ENCODE measurements at places on chromosomes 12 and 14. TPM values are rescaled to one million over a fixed set of nuclear protein-coding genes. Genes with fewer than 3 reads are reported as not detected.

- peaks cover 21% of the 10 kb centered on the region for H3K27me3 ChIP-seq
- H3K4me3 ChIP-seq = no peak overlapping the region
- H3K4me1 ChIP-seq = peaks cover 3% of the 10 kb centered on the region
- no peak for DNase-seq
- H3K36me3 ChIP-seq = peaks cover 3% of the 10 kb centered on the region
Measured at GRCh38 chr14:94426526-94426925, 26.1 kb downstream of the SERPINA11 start.

DNA sequence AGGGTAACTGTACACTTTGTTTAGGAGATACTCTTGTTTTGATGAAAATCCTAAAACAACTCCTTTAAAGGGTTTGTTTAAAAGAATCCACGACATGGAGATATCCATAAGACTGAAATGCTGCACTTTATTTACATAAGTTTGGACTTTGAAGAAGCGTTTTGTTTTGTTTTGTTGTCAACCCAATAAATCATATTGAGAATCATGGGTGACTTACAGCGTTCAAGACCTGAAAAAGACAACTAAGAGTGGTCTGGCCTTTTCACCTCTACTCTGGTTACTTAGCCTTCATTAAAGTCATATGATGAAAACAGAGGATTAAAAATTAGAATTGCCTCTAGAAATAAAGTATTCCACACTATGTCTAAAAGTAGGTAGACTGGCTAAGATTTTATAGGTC lies 234.8 kb downstream of the ADAMTS20 start:
- no peak overlapping the region for H3K4me3 ChIP-seq
- no peaks in the 10 kb centered on the region for H3K36me3 ChIP-seq
- H3K27me3 ChIP-seq = no peaks in the 10 kb centered on the region
- H3K4me1 ChIP-seq = no peaks in the 10 kb centered on the region

DNA sequence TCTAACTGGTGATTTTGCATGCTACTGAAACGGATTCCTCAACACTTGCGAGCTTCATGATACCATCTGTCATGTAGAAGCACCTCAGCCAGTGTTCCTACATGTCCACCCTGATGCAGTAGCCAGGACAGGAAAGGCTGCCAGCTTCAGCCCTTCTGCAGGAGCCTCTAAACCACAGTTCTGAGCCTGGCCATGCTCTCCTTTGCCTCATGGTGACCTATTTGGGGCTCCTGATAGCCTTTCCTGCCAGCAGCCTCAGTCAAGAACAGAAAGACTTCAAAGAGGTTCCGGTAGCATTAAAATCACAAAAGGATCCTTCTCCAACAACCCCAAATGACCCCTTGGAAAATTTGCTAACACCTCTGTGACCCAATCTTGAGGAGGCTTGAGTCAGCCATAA lies 96.0 kb downstream of the CNTN1 start:
- no peak overlapping the region for H3K27ac ChIP-seq
- no peak overlapping the region for H3K4me3 ChIP-seq
- no peak for DNase-seq
- H3K36me3 ChIP-seq = no peaks in the 10 kb centered on the region
- H3K4me1 ChIP-seq = peaks cover 1% of the 10 kb centered on the region

- H3K27ac ChIP-seq = no peak overlapping the region
- peak; percentile 87 for DNase-seq
- peaks cover 7% of the 10 kb centered on the region for H3K27me3 ChIP-seq
- H3K4me1 ChIP-seq = peaks cover 29% of the 10 kb centered on the region
- H3K36me3 ChIP-seq = no peaks in the 10 kb centered on the region
Measured at GRCh38 chr12:51590347-51591015, 552 bp upstream of the SCN8A start.

DNA sequence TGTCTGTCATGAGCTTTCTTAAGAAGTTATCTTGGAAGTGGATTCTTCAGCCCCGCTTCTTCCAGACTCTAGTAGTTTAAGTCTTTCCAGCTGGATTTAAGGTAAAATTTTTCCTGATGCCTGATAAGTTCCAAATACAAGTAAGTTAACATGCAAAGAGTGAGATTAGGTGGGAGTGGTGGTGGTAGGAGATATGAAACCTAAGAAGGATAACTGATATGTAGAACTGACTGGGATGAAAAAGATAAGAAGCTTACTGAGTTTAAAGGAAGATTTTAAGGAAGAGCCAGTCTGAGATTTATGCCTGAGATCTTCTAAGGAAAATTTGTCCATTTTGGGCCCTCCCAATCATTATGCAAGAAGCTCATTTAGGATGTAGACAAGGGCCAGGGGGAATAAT lies 250.9 kb upstream of the SYT10 start:
- no peaks in the 10 kb centered on the region for H3K36me3 ChIP-seq
- no peaks in the 10 kb centered on the region for H3K4me1 ChIP-seq
- no peaks in the 10 kb centered on the region for H3K27me3 ChIP-seq
- H3K27ac ChIP-seq = no peak overlapping the region
- DNase-seq = no peak
- H3K4me3 ChIP-seq = no peak overlapping the region

Gene GRIN2B
- total RNA-seq = 1.0 TPM

DNA sequence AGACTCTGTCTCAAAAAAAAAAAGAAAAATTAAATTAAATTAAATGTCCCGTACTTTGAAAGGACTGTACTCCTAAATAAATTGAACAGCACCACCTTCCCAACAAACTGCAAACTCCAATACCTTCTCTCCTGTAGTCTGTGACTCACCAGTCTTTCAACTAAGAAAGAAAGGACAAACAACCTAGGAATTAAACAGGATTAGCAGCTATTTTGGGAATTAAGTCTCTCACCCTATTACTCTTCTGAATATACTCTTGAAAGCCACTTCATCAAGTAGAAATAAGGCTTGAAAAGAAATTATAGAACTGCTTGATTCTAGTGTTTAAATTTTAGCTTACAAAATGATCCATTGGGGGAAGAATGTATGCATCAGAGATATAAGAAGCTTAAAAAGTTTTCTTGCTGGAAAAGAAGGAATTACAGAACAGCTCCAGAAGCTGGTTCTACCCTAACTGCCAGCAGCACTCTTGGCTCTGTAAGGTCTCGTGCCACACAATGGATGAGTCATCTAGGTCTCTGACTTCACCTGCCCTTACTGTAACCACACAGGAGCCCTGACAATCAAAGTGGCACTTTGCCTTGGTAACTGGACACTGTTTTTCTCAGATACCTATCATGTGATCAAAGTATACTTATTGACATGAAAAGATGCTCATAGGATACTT lies 57.0 kb upstream of the CERS5 start:
- no peaks in the 10 kb centered on the region for H3K27me3 ChIP-seq
- H3K4me1 ChIP-seq = peaks cover 8% of the 10 kb centered on the region
- DNase-seq = no peak

- no peak overlapping the region for H3K27ac ChIP-seq
- no peaks in the 10 kb centered on the region for H3K4me1 ChIP-seq
- no peaks in the 10 kb centered on the region for H3K27me3 ChIP-seq
Measured at GRCh38 chr12:64470495-64470894, 18.6 kb downstream of the TBK1 start.

DNA sequence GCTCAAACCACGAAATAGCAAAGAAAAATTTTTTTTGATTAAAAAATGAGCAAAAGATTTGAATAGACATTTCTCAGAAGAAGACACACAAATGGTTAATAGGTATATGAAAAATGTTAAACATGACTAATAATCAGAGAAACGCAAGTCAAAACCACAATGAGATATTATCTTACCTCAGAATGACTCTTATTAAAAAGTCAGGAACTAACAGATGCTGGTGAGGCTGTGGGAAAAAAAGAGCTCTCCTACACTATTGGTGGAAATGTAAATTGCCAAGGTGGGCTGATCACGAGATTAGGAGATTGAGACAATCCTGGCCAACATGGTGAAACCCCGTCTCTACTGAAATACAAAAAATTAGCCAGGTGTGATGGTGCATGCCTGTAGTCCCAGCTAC lies 315.5 kb upstream of the FLRT2 start:
- no peaks in the 10 kb centered on the region for H3K27me3 ChIP-seq
- no peaks in the 10 kb centered on the region for H3K4me1 ChIP-seq
- H3K4me3 ChIP-seq = no peak overlapping the region
- no peak overlapping the region for H3K27ac ChIP-seq
- no peak for DNase-seq

DNA sequence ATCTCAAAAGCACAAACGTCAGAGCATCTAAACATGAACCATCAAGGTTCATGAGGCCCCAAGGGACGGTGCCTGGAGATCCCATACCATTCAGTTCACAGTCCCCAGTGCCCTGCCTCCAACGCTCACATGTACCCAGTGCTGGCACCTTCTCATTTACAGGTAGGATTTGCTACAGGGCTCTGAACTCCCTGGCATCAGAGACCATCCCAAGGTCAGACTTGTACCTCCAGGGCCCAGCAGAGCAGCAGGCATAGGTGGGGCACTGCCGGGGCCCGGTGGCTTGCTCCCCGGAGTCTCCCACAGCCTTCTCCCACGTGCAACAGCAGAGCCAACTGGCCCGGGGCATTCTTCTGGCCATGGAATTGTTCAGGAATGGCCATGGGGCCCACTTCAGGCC lies 114.8 kb downstream of the BCL11B start:
- H3K27me3 ChIP-seq = no peaks in the 10 kb centered on the region
- no peaks in the 10 kb centered on the region for H3K36me3 ChIP-seq
- no peaks in the 10 kb centered on the region for H3K4me1 ChIP-seq
- DNase-seq = no peak
- no peak overlapping the region for H3K4me3 ChIP-seq
- no peak overlapping the region for H3K27ac ChIP-seq

DNA sequence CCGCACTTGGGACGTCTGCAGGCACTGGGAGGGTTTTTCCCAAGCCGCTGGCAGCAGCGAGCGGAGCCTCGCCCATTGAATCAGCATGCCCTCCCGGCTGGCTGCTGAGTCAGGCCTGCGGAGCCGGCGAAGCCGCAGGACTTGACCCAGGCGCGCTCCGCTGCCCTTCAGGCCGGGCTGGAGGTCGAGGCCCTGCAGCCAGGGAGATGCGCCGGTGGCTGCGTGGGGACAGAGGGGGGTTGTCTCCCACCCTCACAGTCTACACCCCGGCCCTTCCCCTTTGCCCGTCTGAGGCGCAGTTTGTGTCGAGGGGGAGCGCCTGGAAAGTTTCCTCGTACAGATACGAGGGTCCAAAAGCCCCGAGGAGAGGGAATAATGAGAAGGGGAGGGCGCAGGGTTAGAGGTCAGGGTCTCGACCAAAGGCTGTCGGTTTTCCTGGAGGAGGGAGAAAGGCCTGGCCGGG lies 759 bp upstream of the KLC1 start:
- peak overlapping the region; percentile 95 for H3K27ac ChIP-seq
- peak; percentile 50 for DNase-seq
- peak overlapping the region; percentile 92 for H3K4me3 ChIP-seq
- H3K4me1 ChIP-seq = peaks cover 32% of the 10 kb centered on the region

GRCh38 chr12:56361487-56362129 lies 1.0 kb downstream of the APOF start:
- H3K4me3 ChIP-seq = peak overlapping the region; percentile 96
- H3K36me3 ChIP-seq = no peaks in the 10 kb centered on the region
- H3K27me3 ChIP-seq = peaks cover 13% of the 10 kb centered on the region
- H3K4me1 ChIP-seq = peaks cover 19% of the 10 kb centered on the region
- no peak for DNase-seq
- H3K27ac ChIP-seq = no peak overlapping the region

Gene HOXC13
- total RNA-seq = not detected

Gene NGB
- total RNA-seq = not detected

DNA sequence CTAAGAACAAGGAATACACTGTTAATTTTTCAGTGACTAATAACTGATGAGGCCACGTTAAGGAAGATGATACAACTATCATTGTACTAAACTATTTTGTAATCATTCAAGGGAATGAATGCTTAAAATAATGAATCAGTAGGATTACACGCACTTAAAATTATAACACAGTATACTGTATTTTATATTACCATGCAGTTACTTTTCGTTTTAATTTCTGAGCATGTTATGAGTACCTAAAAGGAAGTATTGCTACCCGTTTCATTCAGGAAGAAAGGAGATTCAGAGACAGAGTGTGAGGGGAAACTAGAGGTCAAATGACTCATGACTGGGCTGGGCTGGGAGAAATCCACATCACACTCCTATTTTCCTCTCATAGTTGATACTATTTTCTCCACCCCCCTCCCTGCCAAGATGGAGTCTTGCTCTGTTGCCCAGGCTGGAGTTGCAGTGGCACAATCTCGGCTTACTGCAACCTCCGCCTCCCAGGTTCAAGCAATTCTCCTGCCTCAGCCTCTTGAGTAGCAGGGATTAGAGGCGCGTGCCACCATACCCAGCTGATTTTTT lies 202.0 kb downstream of the PPM1H start:
- H3K27me3 ChIP-seq = no peaks in the 10 kb centered on the region
- DNase-seq = no peak
- H3K4me1 ChIP-seq = peaks cover 43% of the 10 kb centered on the region

Gene NPFF
- not detected for total RNA-seq

GRCh38 chr12:67524861-67525616 lies 123.5 kb upstream of the DYRK2 start:
- H3K27ac ChIP-seq = no peak overlapping the region
- peaks cover 9% of the 10 kb centered on the region for H3K4me1 ChIP-seq
- no peak overlapping the region for H3K4me3 ChIP-seq
- H3K36me3 ChIP-seq = no peaks in the 10 kb centered on the region

Gene KLRK1
- not detected for total RNA-seq

GRCh38 chr14:72894323-72894622 lies 372 bp upstream of the DPF3 start:
- peaks cover 72% of the 10 kb centered on the region for H3K27me3 ChIP-seq
- no peaks in the 10 kb centered on the region for H3K36me3 ChIP-seq
- no peak for DNase-seq
- H3K4me3 ChIP-seq = peak overlapping the region; percentile 96
- H3K4me1 ChIP-seq = peaks cover 37% of the 10 kb centered on the region
- H3K27ac ChIP-seq = no peak overlapping the region

- no peak overlapping the region for H3K4me3 ChIP-seq
- no peak overlapping the region for H3K27ac ChIP-seq
- no peaks in the 10 kb centered on the region for H3K4me1 ChIP-seq
- H3K27me3 ChIP-seq = no peaks in the 10 kb centered on the region
- H3K36me3 ChIP-seq = no peaks in the 10 kb centered on the region
Measured at GRCh38 chr12:128840862-128841468, 12.3 kb upstream of the GLT1D1 start.

DNA sequence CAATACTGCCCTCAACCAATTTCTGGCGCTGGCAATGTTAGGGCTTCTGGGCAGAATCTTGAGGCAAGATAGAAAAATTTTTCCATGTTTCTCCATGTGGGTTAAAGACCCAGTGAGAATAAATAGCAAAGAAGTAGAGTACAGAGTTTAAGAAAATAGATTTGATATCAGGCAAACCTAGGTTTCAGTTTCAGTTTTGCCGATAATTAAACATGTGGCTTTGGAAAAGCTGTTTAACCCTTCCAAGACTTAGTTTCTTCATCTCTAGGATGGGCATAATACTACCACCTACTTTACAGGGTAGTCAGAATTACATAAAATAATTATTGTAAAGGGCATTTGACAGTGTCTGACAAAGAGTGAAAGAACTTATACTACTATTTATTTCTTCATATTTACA lies 360.4 kb downstream of the PCNX1 start:
- H3K4me3 ChIP-seq = no peak overlapping the region
- no peak overlapping the region for H3K27ac ChIP-seq
- no peak for DNase-seq
- H3K4me1 ChIP-seq = no peaks in the 10 kb centered on the region
- H3K36me3 ChIP-seq = peaks cover 4% of the 10 kb centered on the region

- no peak for DNase-seq
- peaks cover 30% of the 10 kb centered on the region for H3K4me1 ChIP-seq
- no peak overlapping the region for H3K4me3 ChIP-seq
- no peaks in the 10 kb centered on the region for H3K27me3 ChIP-seq
- H3K27ac ChIP-seq = no peak overlapping the region
Measured at GRCh38 chr12:71474791-71475190, 35.2 kb downstream of the LGR5 start.

GRCh38 chr14:105497671-105498429 lies 6.8 kb downstream of the TEDC1 start:
- DNase-seq = no peak
- H3K4me1 ChIP-seq = peaks cover 16% of the 10 kb centered on the region
- no peaks in the 10 kb centered on the region for H3K36me3 ChIP-seq
